A172 (cell line): ENCODE measurements at places on chromosomes 3 and 15.

- DNase-seq = peak; percentile 16
Observed at GRCh38 chr3:44223299-44223698, 18.4 kb upstream of the TOPAZ1 start.

- DNase-seq = peak; percentile 72
Observed at GRCh38 chr15:42832576-42832975, 88.0 kb downstream of the TTBK2 start.

GRCh38 chr3:112042842-112043280 lies 8.3 kb downstream of the TMPRSS7 start:
- no peak for DNase-seq

- no peak for DNase-seq
Observed at GRCh38 chr3:33971055-33971454, 172.6 kb downstream of the PDCD6IP start.

GRCh38 chr15:70142322-70143191 lies 44.8 kb upstream of the TLE3 start:
- DNase-seq = peak; percentile 42

DNA sequence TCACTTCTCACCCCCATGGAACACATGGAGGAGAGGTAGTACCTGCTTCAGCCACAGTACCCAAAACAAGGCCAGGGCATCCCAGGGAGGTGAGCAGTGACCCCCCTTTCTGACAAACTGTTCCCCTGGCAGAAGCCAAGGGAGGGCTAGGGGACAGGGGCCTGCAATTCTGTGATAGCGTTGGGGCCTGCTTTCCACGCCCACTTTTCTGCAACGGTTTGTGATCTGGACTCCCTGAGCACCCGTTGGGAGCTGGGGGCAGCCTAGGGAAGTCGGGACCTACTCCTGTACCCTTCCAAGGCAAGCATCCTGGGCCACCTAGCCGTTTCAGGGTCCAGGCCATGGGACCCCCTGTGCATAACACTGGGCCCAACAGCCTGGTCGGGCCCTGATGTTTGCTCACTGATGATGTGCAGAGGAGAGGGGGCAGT lies 996 bp upstream of the DNAJA4 start:
- no peak for DNase-seq

- DNase-seq = peak; percentile 99
Observed at GRCh38 chr3:124860599-124860998, 26.6 kb downstream of the ITGB5 start.

- DNase-seq = no peak
Observed at GRCh38 chr3:183800243-183800863, 25.0 kb downstream of the MAP6D1 start.

DNA sequence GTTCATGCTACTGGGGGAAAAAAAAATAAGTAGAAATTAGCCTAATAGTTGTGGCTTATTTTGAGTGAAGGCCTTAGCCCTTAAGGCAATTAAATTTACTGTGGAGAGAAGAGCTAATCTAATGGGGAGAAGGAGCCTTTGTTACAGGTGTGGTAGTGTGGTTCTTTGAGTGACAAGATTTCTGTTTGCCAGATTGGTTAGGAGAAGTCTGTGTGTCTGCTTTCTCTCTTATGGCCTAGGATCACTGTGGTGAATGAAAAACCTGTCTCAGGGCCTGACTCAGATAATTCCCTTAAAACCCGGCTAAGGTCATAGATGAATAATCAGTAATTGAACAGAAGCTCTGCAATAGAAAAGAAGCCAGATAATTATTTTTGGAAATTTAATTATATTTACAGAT lies 27.0 kb downstream of the OPA1 start:
- DNase-seq = no peak

DNA sequence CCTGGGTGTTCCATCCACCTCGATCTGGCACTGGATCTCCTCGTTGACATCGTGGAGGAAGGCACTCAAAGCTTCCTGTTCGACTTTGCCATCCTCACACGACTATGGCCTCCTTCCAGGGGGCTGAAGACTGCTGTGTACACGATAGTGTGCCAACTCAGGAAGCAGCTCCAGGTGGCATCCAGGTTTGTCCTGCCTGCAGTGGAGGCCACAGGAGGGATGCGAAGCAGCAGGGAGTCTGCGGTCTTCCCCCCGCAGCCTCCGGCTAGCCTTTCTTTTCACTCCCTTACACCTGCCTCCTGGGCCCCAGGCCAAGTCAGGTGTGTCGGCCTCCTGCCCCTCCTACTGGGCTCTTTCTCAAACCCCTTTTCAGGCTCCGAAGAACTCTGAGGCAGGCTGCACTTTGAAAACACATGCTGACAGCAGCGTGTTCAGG lies 32.2 kb downstream of the SYNM start:
- no peak for DNase-seq

DNA sequence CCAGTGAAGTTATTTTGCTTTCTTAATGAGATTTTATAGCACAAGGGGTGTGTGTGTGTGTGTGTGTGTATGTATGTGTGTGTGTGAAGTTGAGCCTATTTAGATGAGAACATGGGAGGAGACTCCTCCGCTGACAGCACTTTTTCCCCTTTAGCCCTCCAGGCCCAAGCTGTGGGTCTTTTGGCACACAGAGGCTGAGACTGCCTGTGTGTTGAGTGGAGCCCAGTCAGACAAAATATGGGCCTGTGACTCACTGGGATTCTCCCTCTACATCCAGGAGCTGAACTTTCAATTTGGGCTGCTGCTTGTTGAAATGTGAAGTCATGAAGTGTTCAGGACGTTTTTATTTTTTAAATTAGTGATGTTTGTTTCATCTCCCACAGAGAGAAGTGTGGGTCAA lies 108.0 kb downstream of the MFSD1 start:
- DNase-seq = peak; percentile 6

DNA sequence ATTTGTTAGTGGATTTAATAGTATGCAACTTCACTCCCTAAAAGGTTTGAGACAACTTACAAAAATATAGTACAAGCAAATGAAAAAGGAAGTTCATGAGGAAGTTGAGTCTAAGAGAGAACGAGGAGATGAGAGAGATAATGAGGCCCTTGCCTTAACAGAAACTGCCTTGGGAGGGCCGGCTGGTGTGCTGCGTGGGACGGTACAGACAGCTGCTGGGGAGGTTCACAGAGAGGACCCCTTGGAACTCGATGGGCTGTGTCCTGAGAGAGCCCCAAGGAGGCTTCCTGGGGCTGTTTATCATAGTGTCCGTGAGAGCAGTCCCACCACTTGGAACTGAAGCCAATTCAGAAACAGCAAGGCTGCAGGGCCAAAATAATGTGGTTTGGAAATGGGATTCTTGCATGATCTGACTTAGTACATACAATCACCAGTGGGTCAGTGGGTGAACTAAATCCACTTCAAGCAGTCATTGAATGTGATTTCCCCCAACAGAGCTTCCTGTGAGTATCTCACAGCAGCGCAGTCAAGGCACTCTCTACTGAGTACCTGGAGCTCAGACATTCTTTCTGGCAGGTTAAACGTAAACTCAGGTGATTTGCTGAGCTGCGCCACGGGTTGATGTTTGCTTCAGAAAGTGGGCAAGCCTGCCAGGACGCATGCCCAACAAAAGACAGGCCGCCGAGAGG lies 90.8 kb downstream of the CRTC3 start:
- DNase-seq = no peak

DNA sequence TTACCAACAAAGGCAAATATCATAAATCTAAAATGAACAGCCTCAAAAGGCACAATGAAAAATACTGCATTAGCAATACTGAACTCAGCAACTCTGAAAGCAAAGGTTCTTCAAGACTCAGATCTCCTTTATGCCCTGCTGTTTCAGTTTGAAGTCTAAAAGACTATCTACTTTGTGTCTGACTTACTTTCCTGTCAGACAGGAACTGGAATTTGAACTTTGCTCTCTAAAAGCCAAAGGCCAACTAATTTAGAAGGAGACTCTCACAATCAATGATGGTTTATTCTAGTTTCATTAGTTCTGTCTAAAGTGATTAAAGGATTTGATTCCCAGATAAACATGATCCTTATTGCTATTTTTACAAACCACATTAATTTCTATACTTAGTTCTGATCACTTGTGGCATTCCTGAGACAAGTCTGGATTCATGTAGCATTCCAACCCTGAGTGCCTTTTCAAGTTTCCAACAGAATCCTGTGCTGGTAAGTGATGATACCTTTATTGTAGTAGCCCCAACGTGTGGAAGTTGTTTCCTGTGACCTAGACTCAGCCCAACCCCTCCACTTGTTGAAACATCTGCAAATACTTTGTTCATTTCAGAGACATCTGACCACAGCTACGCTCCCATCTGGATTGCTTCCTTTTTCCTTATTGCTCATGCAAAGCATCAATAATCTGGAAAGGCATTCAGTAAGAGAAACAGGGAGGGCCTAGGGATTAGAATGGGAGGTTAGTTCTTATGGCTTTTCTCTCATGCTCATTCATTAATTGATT lies 14.9 kb upstream of the LEKR1 start:
- DNase-seq = no peak

DNA sequence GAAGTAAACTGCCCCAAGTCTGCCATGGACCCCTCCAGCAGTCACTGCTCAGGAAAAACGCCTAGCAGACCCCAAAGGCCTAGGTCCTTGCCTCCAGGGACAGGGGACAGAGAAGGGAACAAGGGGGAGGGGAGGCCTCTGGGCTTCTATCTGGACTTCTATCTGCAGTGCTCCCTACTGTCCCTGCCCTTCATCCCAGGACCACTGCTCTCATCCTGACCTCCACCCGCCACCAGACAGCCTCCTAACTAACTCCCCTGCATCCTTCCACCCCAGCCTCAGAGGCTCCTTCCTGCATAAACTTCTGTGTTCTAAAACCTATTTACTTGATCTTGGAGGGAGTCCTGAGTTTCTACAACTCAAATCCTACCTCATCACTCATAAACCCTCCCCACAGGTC lies 25.4 kb downstream of the SEMA7A start:
- DNase-seq = no peak
